ENCODE measurements at places on chromosomes 13 and 19.

DNA sequence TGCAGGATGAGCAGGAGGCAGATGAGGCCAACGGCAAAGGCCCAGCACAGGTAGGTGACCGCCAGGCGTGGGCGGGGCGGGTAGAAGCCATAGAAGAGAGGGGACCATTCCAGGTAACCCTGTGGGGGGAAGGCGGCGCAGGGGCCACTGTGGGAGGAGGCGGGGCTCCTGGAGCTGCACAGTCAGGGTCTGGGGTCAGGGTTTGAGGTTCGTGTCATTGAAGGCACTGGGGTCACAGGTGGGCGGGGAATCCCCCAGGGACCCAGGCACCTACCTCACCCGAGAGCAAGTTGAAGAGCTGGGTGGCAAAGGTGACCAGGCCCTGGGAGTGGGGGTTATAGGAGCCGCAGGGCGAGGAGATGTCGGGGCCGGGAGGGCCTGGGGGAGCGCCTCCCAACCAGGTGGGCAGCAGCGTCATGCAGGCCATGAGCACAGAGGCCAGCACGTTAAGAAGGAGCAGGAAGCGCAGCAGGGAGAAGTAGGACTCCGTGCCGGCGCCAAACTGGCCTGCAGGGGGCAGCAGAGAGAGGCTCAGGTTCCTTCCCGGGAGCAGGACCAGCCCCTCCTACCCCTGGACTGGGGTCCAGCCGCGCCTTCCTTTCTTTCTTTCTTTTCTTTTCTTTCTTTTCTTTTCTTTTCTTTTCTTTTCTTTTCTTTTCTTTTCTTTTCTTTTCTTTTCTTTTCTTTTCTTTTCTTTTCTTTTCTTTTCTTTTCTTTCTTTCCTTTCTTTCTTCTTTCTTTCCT is 4.6 kb downstream of the TMC4 start:
- DNase-seq = peak; percentile 83

DNA sequence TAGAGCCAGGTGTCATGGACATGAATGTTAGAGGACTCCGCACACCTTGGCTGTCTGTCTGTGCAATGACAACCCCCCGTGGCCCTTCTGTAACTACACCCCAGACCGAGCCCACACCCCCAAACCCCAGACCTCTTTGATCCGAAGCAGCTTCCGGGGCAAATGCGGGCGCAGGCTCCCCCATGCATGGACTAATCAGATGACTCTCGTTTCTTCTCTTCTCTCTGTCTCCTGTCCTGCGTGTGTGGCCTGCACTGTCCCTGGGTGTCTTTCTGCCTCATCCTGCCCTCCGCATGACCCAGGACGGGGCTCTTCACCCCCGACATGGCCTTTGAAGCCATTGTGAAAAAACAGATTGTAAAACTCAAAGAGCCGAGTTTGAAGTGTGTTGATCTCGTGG is 38.9 kb downstream of the TMED1 start:
- DNase-seq = no peak

DNA sequence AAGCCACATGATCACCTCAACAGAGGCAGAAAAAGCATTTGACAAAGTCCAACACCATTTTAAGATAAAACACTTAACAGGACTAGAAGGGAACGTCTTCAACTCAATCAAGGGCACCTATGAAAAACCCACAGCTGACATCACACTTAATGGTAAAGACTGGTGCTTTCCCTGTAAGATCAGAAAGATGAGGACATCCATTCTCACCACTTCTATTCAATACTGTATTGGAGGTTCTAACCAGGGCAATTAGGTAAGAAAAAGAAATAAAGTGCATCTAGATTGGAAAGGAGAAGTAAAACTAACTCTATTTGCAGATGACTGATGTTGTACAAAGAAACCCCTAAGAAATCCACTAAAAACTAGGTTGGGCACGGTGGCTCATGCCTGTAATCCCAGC is 11.2 kb upstream of the AKAP8 start:
- DNase-seq = no peak

- DNase-seq = no peak
These were observed 102.6 kb upstream of the MYCBP2 start for GRCh38 chr13:77429320-77430142.

GRCh38 chr19:3381701-3382372 is 15.5 kb downstream of the NFIC start:
- no peak for DNase-seq

- no peak for DNase-seq
These were observed 79.2 kb upstream of the UQCRFS1 start for GRCh38 chr19:29292153-29292552.

- DNase-seq = no peak
These were observed 14.0 kb downstream of the ADGRE2 start for GRCh38 chr19:14764401-14764800.

- DNase-seq = no peak
These were observed 24.0 kb downstream of the GGACT start for GRCh38 chr13:100564444-100565223.

DNA sequence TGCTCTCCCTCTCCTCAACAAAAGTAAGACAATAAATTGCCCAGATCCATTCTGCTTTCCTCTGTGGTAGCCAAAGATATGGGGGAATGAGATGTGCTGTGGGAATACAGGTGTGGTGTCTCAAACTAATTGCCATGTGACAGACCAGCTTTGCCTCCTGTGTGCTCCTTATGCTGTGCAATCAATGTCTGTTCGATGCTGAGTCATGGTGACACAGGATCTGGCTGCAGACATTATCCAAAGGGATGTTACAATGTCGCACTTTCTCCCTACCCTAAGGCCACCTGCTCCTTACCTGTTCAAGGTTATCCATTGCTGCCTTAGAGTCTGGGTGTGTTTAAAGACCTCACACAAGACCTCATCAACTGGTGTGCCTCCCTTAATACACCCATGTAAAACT is 32.5 kb downstream of the FGF14 start:
- DNase-seq = peak; percentile 9

GRCh38 chr19:33998739-33999345 is 173.5 kb upstream of the LSM14A start:
- peak; percentile 2 for DNase-seq

Measured in NB4 (cell line).